ENCODE measurements at places on chromosomes 4 and X. TPM values are rescaled to one million over a fixed set of nuclear protein-coding genes. Genes with fewer than 3 reads are reported as not detected.

The POLN gene
- 0.81 TPM for total RNA-seq

The FAM47E gene
- 5.9 TPM for total RNA-seq

The RNF150 gene
- 0.71 TPM for total RNA-seq

The GABRB1 gene
- 0.14 TPM for total RNA-seq

The PAGE1 gene
- not detected for total RNA-seq

The FRMPD4 gene
- 2.6 TPM for total RNA-seq

The BGN gene
- not detected for total RNA-seq

The DGKK gene
- total RNA-seq = 0.41 TPM

Data from motor neuron (in vitro differentiated cells).